ENCODE measurements at places on chromosomes 12 and 14.

GRCh38 chr14:90632451-90632850, 183.8 kb downstream of the TTC7B start:
- no peak for DNase-seq

DNA sequence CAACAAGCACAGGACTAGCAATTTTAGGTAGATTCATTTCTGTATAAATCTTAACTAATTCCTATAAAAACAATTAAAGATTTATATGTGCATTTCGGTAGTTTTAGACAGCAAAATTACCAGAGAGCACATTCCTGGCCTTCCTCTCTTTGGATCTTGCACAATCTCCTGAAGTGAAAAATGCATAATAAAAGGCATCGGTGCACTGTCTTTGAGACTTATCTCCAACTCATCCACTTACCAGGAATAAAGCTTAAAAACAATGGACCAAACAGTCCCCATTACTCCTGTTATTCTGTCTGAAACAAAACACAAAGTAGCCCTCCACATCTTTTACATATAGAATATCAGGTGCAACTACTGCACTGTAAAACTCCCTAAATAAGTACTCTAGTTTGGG, 69.3 kb downstream of the HECTD1 start:
- DNase-seq: no peak

DNA sequence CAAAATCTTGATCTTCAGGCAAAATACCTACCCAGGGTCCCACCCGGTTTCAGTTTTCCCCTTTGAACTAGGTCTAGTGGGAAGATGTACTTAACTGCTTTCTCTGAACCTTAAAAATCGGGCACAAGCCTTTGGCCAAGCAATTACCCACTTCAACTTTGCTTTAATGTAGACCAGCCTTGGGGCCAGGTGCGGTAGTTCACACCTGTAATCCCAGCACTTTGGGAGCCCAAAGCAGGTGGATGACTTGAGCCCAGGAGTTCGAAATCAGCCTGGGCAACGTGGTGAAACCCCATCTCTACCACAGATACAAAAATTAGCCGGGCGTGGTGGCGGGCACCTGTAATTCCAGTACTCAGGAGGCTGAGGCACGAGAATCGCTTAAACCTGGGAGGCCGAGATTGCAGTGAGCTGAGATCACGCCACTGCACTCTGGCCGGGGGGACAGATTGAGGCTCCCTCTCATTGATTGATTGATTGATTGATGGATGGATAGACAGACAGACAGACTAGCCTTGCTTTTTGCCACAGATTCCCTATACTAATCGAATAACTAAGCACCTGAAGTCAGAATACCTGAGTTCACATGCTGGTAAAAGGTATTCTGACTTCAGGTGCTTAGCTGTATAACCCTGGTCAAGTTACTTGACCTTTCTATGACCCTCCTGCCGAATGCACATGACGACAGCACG, 1.9 kb downstream of the CLIP1 start:
- no peak for DNase-seq

- no peak for DNase-seq
Observed at GRCh38 chr12:31818623-31819268, 89.9 kb upstream of the AMN1 start.

DNA sequence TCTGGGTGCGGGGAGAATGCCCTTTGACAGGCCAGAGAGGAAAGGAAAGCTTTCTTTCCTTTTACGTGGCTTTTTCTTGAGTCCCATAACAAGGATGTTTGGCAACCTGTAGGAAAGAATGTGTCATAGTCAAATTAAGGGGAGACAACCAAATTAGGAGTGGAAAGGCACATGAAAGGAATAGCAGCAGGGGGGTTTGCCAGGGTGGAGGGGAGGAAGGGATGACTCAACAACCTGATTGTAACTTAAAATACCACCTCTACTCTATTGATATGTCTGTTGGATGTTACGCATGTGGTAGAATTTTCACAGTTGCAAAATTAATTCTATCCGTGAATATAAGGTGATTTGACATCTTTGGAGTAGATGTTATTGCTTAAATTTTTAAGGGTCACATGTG, 28.5 kb upstream of the MYBPC1 start:
- no peak for DNase-seq

DNA sequence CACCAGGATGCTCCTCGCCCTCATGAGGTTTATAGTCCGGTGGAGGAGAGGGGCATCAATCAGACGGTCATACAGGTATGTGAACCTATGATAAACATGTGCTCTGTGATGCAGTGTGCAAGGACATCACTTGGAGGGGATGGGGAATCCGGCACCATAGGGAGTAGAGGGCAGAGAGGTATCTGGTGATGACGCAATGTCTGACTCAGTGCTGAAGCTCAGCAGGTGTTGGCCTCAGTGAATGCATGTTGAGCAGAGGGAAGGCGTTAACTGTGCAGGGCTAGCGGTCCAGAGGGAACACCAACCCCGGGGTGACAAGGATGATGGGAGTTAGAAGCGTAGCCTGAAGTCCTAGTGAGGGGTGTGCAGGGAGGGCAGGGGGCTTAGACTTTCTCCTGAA, 200.9 kb downstream of the TMEM132C start:
- DNase-seq: no peak

Measured in skeletal muscle cell (primary cell).